Bladder microvascular endothelial cell (primary cell): ENCODE measurements at places on chromosomes 12 and 14. TPM values are rescaled to one million over a fixed set of nuclear protein-coding genes. Genes with fewer than 3 reads are reported as not detected.

DUSP6 gene
- total RNA-seq, result 113 and 242 TPM in 2 replicates

NELL2 gene
- 0.06 TPM in 1 of 2 replicates, not detected in the other for total RNA-seq

ITFG2 gene
- 11.0 and 25.7 TPM in 2 replicates for total RNA-seq

TRIM9 gene
- not detected in 2 replicates for total RNA-seq

MIP gene
- 0.38 TPM in 1 of 2 replicates, not detected in the other for total RNA-seq

CLEC4C gene
- total RNA-seq, result not detected in 2 replicates

C1R gene
- 1.0 and 4.0 TPM in 2 replicates for total RNA-seq

CLEC14A gene
- 122 and 339 TPM in 2 replicates for total RNA-seq

PLD4 gene
- total RNA-seq, result not detected in 2 replicates
